ENCODE measurements at places on chromosomes 1 and 21.

GRCh38 chr1:86472767-86473166, 4.0 kb downstream of the CLCA1 start:
- no peak for DNase-seq

- no peak for DNase-seq
Observed at GRCh38 chr1:78472851-78473496, 17.8 kb upstream of the PTGFR start.

GRCh38 chr1:225757927-225758656, 19.5 kb upstream of the SRP9 start:
- DNase-seq: no peak

DNA sequence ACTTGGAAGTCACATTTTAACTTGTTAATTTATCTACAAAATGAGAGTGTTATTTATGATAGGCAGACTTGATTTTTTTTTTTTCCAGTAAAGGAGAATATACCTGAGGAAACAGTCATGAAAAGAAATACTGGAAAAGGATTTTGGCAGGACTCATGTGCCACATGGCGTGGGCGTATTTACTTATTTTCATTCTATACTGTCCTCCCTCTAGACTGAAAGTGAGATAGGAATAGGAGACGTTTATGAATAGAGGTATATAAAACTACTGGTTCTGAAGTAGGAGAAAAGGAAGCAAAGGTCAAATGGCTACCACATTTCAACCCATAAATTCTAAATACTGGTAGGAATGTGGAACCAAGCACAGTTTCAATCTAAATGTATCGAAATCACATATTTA, 94.8 kb upstream of the MPC2 start:
- no peak for DNase-seq

- DNase-seq: peak; percentile 29
Observed at GRCh38 chr1:75908717-75909152, 23.5 kb downstream of the ASB17 start.

DNA sequence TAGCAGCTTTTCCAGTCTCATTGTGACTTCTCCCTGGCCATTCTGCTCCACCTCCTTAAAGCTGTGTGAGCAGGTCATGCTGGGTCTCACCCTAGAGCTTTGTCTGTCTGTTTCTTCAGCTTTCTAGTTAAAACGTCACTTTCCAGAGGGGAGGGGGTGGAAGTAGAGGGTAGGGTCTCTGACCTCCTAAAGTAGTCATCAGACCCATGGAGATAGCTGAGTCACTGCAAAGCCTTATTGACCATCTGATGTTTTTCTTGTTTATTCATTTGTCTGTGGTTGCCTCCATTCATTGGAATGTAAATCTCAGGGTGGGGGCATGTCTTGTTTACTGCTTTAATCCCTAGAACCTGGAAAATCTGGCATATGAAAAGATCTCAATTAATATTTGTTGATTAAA, 52.7 kb downstream of the ELF3 start:
- no peak for DNase-seq

GRCh38 chr1:8431019-8431418, 113.1 kb downstream of the SLC45A1 start:
- DNase-seq: no peak

- no peak for DNase-seq
Observed at GRCh38 chr1:157566484-157567300, 14.4 kb upstream of the FCRL5 start.
